CD4-positive, alpha-beta T cell (primary cell): ENCODE measurements at places on chromosomes 1 and 21. TPM values are rescaled to one million over a fixed set of nuclear protein-coding genes. Genes with fewer than 3 reads are reported as not detected.
A peak's percentile ranks its signal among the peaks of the same experiment; 100 is the strongest.

DNA sequence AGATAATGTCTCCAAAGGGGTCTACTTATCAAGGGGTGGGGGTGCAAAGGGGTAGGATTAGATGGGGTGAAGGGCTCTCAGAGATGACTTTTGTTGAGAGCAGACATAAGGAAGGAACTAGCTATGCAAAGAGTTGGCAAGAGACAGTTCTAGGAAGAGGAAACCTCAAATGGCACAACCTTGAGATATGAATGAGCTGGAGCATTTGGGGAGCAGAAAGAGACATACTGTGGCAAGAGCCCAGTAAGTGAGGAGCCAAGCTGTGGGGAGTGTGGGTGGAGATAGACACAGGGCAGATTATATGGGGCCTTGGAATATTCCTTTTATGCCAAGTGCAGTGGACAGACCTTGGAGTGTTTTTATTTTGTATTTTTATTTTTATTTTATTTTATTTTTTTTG lies 84.8 kb upstream of the BTG3 start:
- no peak for DNase-seq

GRCh38 chr21:29511096-29511495 lies 212.4 kb downstream of the BACH1 start:
- no peak for DNase-seq

GRCh38 chr1:201709564-201710295 lies 119.2 kb upstream of the IPO9 start:
- peak; percentile 27 for DNase-seq

DNA sequence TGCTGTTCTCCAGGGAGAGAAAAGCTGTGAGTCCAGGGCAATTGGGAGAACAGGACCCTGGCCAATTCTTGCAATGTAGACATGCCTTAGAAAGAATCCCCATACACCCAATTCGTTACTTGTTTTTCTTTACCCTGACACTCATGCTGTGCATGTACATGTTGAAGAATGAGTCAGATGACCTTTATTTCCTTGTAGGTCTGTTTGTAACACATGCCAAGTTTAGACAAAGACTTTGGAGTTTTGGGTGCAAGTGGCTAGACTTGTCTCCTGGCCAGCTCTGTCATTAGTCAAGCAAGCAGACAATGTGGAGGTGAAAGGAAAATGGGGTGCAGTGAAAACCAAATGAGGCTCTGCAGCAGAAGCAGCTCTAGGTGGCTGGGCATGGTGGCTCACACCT lies 38.1 kb downstream of the GNPAT start:
- DNase-seq: no peak

- DNase-seq: no peak
Observed at GRCh38 chr1:221439747-221440501, 302.0 kb downstream of the DUSP10 start.

GRCh38 chr1:97364086-97364485 lies 556.7 kb downstream of the DPYD start:
- no peak for DNase-seq

DNA sequence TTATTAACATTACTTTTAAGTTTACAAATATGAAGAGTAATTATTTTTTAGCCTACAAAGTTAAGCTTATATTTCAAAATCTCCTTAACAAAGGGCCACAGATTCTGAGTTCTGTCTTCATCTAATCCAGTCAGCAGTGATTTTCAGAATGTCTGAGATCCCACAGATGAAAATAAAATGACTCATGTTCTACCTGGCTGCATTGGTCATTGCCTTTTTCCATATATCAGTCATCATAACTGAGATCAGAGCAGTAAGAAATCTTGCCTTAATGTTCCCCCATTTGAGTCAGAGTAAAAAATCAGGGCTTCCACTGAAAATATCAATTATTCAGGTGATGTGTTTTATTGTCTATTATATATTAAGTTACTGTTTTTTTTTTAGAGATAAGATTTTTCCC lies 416.1 kb downstream of the MRPL39 start:
- DNase-seq: no peak

- DNase-seq: no peak
Observed at GRCh38 chr1:232274236-232274855, 355.6 kb downstream of the SIPA1L2 start.

DNA sequence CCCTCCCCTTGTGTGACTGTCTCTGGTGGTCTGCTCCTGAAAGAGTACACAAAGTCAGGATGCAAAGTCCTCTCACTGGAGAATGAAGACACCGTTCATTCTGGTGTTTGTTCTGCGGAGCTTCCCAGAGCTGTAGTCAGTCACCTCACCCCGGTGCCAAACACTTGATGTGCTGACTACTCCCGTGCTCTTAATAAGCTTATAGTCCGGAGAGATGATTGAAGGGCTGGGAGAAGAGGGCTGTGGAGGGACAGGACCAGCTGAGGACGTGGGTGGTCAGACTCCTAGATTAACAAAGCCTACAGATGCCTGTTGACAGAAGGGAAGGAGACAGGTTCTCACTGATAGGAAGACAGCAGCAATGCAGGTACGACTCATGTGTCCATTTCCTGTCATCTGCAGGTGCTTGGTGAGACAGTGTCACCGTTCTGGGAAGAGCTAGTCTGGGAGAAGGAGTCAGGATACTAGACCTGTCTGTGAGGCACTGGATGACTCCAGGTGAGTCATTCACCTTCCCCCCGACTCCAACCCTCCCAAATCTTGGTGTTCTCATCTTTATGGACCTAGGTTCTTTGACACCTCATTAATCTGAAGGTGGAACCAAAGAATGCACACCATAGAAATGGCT lies 40.4 kb upstream of the LRRN2 start:
- no peak for DNase-seq

DNA sequence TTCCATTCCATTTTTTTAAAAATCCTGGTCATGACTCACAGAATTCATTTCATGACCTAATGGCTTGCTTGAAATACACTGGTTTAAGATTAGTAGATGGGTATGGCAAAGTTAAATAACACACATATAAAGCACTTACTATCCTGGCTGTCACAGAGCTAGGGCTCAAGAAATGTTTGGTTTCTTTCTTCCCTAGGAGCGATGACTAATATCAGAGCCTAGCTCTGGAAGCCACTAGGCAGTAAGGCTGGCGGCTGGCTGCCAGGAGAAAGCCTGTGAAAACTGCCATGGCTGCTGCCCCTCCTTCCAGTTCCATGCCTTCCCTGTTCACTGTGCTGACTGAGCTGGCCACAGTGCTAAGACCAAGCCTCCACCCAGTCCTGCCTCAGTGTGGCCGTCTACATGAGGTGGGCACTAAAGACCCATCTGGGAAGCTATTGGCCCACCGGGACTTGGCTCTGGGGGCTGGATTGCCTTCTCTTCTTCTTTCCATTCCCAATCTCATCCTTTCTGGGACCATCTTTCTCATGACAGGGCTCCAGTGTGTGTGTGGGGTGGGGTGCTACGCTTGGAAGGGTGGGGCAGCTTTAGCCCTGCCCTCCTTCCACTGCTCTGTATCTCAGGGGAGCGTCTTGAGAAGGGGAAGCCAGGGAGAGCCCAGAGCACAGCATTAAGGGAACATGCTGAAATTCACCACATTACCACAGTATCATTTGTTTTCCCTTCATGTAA lies 10.8 kb upstream of the ASCL5 start:
- no peak for DNase-seq

- DNase-seq: no peak
Observed at GRCh38 chr1:96333522-96334235, 387.9 kb upstream of the PTBP2 start.

GRCh38 chr1:27526569-27527222 lies 36.7 kb upstream of the WASF2 start:
- no peak for DNase-seq

- no peak for DNase-seq
Observed at GRCh38 chr1:243667133-243667532, 182.9 kb downstream of the AKT3 start.

PGBD5 gene
- not detected for total RNA-seq

HSPA6 gene
- 1.0 TPM for total RNA-seq

CD1E gene
- not detected for total RNA-seq

FCRL2 gene
- 0.11 TPM for total RNA-seq

RHCE gene
- total RNA-seq: 0.25 TPM

KIF17 gene
- total RNA-seq: not detected

UTS2 gene
- total RNA-seq: not detected

AMY2A gene
- not detected for total RNA-seq

NBPF10 gene
- total RNA-seq: 2.4 TPM

OR2M7 gene
- total RNA-seq: not detected

EEIG2 gene
- 12.2 TPM for total RNA-seq

REG4 gene
- not detected for total RNA-seq

PRDM2 gene
- total RNA-seq: 140 TPM

DPT gene
- not detected for total RNA-seq

TRIM46 gene
- total RNA-seq: 2.9 TPM

USP48 gene
- 76.0 TPM for total RNA-seq

KLHDC7A gene
- not detected for total RNA-seq
